Stimulated activated CD4-positive, alpha-beta T cell treated with anti-CD3 and anti-CD28 coated beads, Interleukin-1b, Interleukin-23, amount 100 ng/mL, for 48 hours (primary cell): ENCODE measurements at places on chromosomes 4 and X.

GRCh38 chr4:925771-926500 is 6.2 kb downstream of the GAK start:
- no peak for DNase-seq

DNA sequence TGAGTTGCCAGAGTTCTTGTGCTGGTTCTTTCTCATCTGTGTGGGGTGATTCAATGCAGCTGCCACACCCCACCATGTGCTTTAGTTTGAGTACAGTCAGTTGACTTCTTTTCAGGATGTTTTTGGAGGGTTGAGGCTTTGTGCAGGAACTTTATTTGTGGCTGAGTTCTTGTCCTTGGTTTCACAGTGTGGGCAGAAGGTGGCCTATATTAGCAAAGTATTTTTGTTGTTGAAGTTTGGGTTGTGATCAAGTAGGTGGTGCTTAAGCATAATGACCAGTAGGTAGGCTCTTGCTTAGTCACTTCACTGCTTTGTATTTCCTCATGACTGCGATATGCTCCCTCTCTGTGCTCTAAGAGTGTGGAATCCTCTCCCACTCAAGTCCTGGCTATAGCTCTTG is 80.3 kb downstream of the ARHGAP24 start:
- DNase-seq: no peak

- DNase-seq: no peak
These were observed 61.6 kb upstream of the LIMCH1 start for GRCh38 chr4:41476310-41476885.

DNA sequence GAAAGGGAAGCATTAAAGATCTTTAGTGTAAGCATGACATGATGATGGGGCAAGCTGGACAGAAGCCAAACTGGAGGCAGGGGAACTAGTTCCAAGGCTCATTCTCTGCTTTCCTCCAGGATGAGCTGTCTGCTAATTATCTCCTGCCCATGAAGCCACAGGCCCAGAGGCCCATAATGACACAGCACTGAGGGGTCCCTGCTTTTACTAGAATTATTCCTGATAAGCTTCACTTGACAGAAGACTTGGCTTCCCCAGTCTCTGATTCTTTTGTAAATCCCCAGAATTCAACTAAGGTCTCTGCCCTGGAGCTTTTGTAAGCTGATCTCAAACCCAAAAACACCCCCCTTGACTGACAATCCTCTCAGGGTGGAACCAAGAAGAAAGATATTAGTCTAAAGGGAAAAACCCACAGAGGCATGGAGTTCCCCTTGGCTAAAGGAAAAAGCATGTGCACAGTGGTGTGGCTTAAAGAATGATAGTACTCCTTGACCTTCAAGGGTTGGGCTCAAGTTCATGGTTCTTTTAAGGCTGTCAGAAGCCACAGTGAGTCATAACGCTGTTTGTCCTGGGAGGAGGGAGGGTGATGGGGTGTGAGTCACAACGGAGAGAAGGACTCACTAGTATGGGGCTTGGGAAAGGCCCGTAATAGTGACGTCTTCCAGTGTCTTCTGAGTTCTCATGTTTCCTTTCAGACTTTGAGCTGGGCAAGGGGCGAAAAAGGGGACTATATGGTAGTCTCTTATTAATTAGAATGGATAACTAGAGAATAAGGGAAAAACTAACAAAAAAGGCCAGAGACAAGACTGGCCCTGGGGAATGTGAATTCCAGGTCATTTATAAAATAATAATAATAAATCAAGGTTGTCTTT is 146.0 kb upstream of the CPEB2 start:
- DNase-seq: peak; percentile 83

- no peak for DNase-seq
These were observed 379.9 kb downstream of the SH2D1A start for GRCh38 chrX:124726292-124726691.

- DNase-seq: no peak
These were observed 97.9 kb downstream of the ARHGEF9 start for GRCh38 chrX:63686878-63687714.

DNA sequence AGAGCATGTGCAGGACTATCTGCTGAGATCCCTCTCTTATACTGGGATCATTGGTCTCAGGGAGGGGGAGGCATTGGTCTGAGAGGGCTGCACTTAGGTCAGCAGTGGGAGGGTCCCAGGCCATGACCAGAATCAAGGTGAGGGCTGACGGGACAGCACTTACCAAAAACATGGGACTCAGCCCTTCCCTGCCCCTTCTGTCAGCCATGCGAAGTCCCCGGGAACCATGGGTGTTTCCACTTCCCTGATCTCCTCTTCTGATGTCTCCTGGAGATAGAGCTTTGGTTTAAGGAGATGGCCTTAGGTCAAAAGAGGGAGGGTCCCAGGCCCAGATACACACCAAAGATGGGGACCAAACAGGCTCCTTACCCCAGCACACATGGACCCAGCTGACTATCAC is 12.9 kb upstream of the HSFX1 start:
- no peak for DNase-seq

GRCh38 chrX:16466640-16467432 is 183.1 kb upstream of the S100G start:
- no peak for DNase-seq

GRCh38 chr4:80367737-80368136 is 32.2 kb downstream of the CFAP299 start:
- no peak for DNase-seq

- DNase-seq: no peak
These were observed 406.5 kb downstream of the IQCM start for GRCh38 chr4:149409146-149409545.

GRCh38 chr4:59339631-59340030 is 1860.5 kb upstream of the ADGRL3 start:
- no peak for DNase-seq

- DNase-seq: no peak
These were observed 354.6 kb upstream of the AGA start for GRCh38 chr4:177796841-177797240.

DNA sequence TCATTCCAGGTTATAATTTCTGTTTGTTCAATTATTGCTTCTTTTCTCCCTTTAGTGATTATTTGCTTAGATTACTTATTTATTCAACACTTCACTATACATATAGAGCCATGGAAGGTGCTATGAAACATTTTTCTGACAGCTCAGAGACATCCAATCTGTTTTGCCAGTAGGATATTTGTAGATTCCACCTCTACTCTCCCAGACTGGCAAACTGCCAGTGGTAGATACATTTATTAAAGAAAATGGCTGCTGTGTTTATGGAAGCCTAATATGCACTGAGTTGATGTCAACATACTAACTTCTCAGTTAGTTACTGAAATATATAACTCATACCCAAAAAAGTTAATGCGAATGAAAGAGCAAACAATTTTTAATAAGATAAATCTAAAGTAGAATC is 348.6 kb downstream of the TRAM1L1 start:
- DNase-seq: no peak

- no peak for DNase-seq
These were observed 18.7 kb upstream of the GPC3 start for GRCh38 chrX:134004084-134004483.

GRCh38 chrX:25068340-25068739 is 52.6 kb upstream of the ARX start:
- DNase-seq: no peak

DNA sequence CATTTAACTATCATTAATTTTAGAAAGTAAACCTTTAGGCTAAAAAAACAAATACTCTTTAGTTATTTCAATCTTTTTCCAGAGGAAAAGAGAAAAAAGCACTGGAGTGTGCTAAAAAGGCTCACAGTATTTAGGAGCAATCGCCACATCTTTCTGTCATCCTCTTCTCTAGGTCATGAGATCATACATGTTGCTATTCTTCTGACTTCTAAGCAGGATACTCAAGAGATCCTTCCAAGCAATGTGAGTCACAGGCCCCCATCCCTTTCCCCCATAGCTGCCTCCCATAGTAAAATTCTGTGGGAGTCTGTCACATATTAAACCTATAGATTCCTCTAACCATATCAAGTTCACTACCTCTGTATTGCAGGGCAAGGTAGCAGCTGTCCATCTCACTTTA is 7.7 kb downstream of the EDNRA start:
- no peak for DNase-seq

- DNase-seq: no peak
These were observed 279.2 kb downstream of the QDPR start for GRCh38 chr4:17232566-17233253.

DNA sequence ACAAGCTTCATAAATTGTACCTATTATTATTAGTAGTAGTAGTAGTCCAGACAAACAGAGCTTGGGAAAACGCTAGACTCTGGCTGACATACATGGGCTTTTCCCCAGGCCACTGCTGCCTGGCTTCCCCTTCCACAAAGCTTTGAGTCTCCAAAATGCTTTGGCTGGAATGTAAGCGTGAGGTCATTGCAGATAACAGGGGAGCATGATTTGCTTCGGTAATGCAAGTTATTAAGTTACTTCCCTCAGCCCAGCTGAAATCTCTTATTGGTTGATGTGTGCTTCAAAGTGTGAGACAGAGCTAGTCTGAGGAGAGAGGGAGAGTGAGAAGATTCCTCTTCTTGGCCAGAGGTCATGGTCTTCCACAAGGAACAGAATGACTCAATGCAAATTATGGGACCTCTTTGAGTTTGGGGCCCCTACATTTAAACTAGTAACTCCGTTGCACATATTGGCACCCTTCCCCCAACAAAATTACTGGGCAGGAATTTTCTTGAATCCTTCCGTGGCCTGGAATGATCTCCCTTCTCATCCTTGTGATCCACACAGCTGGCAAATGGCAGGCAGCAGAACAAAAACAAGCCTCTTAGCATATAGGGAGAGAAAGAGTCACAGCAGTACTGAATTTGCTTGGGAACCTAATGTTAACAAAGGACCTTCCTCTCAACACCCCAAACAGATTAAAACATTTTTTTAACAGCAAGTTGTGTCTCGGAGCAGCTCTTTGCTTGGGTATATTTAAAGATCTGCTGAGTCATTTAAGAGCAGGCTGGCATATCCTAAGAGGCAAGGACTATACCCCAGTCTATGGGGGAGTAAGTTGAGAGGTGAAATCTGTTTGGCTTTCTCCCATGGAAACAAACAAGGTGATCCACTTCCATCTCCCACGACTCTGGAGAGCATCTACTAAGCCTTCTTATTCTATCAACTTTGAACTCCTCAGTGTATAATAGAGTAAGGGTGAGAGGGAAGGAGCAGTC is 19.9 kb downstream of the AR start:
- DNase-seq: no peak

GRCh38 chr4:23213198-23213597 is 520.5 kb downstream of the GBA3 start:
- DNase-seq: no peak

DNA sequence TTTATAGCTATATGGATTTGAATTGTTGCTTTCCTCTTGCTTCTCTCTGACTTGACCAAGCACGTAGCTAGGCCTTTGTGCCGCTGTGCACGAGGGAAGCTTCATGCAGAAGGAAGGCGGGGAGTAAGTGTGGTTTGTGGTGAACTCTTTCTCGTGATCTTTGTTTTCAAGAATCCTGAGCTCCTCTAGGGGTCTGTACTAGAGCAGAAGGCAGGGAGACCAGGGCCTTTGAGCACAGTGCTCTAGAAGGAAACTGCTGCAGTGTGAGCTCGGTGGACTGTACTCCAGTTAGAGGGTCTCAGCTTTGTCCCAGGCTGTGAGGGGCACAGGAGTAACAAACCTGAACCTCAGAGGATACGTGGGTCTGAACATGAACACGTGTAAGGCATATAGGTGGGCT is 49.0 kb downstream of the AGA start:
- no peak for DNase-seq

DNA sequence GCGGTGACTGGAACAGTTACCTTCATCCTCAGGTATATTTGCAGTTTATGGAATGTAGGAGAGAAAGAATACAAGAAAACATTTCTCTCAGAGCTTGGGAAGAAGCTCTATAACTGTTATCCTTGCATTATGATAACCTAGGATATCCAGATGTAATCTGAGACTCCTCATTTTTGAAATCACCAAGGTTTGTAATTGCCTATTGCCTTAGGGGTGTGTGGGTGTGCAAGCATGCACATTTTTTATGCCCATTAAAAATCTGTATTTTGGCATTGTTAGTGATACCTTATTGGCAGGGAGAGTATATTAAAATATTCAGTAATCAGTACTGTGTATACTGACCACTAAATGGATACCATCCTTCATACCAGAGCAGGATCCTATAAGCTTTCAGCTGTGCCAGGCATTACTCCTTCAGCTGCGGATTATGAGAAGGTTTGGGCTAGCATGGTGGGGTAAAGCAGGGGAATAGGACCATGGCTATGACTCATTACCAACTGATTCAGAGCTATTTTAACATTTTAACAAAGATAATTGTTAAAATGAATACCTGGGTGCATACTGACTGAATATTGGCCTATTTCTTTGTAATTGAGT is 8.3 kb downstream of the SEC24B start:
- DNase-seq: no peak

DNA sequence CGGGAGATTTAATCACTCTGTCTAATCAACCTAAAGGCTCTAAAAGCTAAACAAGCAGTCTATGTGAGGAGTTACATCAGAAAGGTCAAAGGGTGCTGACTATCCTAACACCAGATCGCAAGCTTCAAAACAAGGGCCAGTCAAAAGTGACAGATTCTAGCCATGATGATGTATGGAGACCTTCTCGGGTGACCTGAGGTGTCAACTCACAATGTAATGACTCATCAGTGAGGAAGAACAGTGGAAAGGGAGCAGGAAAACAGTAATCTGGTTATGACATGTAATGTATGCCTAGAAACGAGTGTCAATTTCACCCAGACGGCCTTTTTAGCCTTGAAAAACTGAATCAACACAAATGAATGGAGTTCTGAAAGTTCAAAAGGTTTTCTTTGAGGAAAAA is 375.3 kb downstream of the IDS start:
- no peak for DNase-seq

- DNase-seq: no peak
These were observed 53.4 kb downstream of the GABRB1 start for GRCh38 chr4:47084795-47085194.

- no peak for DNase-seq
These were observed 101.6 kb upstream of the OTUD4 start for GRCh38 chr4:145281951-145282350.

- no peak for DNase-seq
These were observed 7.0 kb upstream of the SLC7A11 start for GRCh38 chr4:138249132-138249531.

DNA sequence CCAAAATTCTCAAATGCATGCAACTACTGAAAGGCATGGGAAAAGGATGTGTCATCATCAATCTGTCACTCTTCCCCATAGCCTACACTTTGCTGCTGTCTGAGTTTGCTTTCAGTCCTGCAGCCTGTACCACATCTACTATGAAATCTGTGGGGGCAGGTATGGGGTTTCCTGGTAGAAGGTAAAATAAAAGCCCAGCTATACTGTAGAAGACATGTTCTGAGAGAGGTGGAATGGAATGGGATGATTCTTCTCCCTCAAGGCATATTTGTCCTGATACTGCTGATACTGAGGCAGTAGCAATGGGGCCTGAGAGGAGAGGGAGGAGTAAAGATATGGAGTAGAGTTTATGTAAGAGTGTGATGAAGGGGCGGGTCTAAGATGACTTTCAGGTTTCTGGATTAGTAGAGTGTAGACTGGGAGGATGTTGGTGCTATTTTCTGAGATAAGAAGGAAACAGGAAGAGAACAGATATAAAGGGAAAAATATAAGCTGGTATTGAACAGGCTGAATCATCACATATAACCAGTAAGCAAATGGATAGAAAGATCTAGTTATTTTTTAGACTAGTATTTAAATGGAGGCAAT is 38.7 kb upstream of the GYPA start:
- no peak for DNase-seq

- DNase-seq: peak; percentile 12
These were observed 27.9 kb upstream of the BBS7 start for GRCh38 chr4:121898150-121898549.

- peak; percentile 5 for DNase-seq
These were observed 8.6 kb downstream of the APEX2 start for GRCh38 chrX:55008571-55009358.

- peak; percentile 1 for DNase-seq
These were observed 21.0 kb downstream of the S100G start for GRCh38 chrX:16671005-16671404.
